ENCODE measurements at places on chromosomes 7 and 10. TPM values are rescaled to one million over a fixed set of nuclear protein-coding genes. Genes with fewer than 3 reads are reported as not detected.

INHBA gene
- 5.9 TPM for total RNA-seq

PLCE1 gene
- total RNA-seq, result 8.7 TPM

DYNC1I1 gene
- 2.6 TPM for total RNA-seq

TUBAL3 gene
- 0.44 TPM for total RNA-seq

ZNF33A gene
- total RNA-seq, result 42.6 TPM

PKD2L1 gene
- total RNA-seq, result not detected

OPN1SW gene
- total RNA-seq, result not detected

FAM20C gene
- 84.9 TPM for total RNA-seq

TTYH3 gene
- 55.0 TPM for total RNA-seq

TMEM270 gene
- total RNA-seq, result 0.50 TPM

CAV2 gene
- 50.8 TPM for total RNA-seq

ACSM6 gene
- total RNA-seq, result not detected

WDR91 gene
- total RNA-seq, result 73.9 TPM

FEZF1 gene
- not detected for total RNA-seq

ALOX5 gene
- total RNA-seq, result 58.1 TPM

PTPRZ1 gene
- total RNA-seq, result 0.98 TPM

VPS50 gene
- total RNA-seq, result 33.8 TPM

CEP55 gene
- total RNA-seq, result 0.88 TPM

ARL4A gene
- 21.6 TPM for total RNA-seq

OR6B1 gene
- not detected for total RNA-seq

LIPJ gene
- total RNA-seq, result not detected

TAS2R38 gene
- not detected for total RNA-seq

HACD1 gene
- 11.6 TPM for total RNA-seq

CDC14C gene
- not detected for total RNA-seq

ZNF33B gene
- 47.0 TPM for total RNA-seq

NACAD gene
- 4.2 TPM for total RNA-seq

SLC18A3 gene
- not detected for total RNA-seq
